ENCODE measurements at places on chromosomes 3 and 15. TPM values are rescaled to one million over a fixed set of nuclear protein-coding genes. Genes with fewer than 3 reads are reported as not detected.

DNA sequence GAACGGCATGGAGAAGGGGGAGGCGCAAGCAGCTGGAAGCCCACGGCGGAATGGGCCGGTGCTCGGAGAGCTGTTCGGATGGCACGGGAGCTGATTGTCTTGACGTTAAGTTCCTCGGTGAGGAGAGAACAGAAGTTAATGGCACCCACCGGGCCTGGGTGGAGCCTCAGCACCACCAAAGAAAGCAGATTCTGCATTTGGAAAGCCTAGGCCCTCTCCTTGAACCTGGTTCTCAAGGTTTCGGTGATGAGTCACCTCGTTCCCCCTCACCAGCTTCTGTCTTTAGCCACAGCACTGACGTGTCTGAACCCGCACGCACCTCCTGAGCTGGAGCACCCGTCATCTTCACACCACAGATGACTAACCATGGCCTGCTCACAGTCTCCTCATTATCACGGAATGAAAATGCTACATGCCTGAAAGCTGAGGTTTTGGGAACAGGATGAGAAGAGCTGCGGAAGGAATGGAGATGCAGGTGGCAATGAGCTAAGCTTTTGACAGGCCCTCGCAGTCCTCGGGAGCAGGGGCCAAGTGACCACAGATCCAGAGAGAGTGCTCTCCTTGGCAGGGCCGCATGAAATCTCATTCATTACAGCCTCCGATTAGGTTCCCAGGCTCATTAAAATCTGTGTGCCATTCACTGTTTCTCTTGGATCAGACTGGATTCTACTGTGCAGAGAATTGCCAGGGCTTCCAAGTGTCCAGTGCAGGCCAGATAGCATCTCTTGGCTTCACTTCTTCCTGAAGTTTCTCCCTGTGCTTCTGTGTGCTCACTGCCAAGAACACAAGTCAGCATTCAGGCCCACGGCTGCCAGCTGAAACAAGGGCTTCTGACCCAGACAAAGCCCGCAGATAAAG is 96.3 kb upstream of the DLG1 start:
- no peaks in the 10 kb centered on the region for H3K4me1 ChIP-seq
- DNase-seq: peak; percentile 92
- no peaks in the 10 kb centered on the region for H3K36me3 ChIP-seq
- H3K27me3 ChIP-seq: peaks cover 15% of the 10 kb centered on the region
- no peak overlapping the region for H3K4me3 ChIP-seq

DNA sequence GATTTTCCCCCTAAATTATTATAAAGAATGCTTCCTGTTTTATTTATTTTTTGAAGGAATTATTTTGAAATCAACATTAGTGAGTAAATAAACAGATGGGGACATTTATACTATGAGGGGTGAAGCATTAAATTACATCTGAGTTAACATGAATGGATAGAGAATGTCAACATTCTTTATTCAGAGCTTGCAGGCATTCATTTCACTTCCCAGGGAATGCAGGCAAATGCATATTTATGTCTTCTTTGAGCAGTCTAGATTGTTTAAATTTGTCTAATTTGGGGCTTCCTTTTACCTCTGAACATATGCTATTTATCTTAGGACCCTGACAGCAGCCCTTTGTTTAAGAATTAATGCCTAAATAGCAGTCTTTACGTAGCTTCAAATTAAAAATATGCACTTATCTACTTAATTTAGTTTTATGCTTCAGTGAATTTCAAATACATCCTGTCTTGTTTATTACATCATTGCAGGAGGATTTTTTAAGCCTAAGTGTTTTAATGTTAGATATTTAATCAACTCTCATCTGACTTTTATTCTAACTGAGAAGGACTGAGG is 630.5 kb upstream of the LMCD1 start:
- no peak for DNase-seq
- no peak overlapping the region for H3K27ac ChIP-seq

BSN gene
- total RNA-seq: 0.87 TPM

ALDH1L1 gene
- 0.36 TPM for total RNA-seq

CCR5 gene
- total RNA-seq: not detected

DNA sequence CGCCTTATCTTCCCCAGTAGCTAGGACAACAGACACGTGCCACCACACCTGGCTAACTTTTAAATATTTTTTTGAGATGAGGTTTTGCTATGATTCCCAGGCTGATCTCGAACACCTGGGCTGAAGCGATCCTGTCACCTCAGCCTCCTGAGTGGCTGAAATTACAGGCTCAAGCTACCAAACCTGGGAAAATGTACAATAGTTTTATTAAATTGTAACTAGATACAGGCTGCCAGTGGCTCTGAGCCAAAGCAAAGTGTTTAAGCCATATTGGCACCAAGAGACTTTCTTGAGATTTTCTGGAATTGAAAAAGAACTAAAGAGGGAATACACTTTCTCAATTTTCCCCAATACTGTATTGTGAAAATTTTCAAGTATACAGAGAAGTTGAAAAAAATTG is 204.3 kb downstream of the SUCLG2 start:
- no peak for DNase-seq
- no peaks in the 10 kb centered on the region for H3K27me3 ChIP-seq
- no peak overlapping the region for H3K4me3 ChIP-seq
- H3K36me3 ChIP-seq: no peaks in the 10 kb centered on the region

GRCh38 chr3:109178708-109179107 is 42.2 kb downstream of the C3orf85 start:
- no peaks in the 10 kb centered on the region for H3K27me3 ChIP-seq
- no peak overlapping the region for H3K4me3 ChIP-seq
- H3K36me3 ChIP-seq: no peaks in the 10 kb centered on the region
- no peaks in the 10 kb centered on the region for H3K4me1 ChIP-seq

CYP8B1 gene
- total RNA-seq: 0.08 TPM

- H3K4me1 ChIP-seq: no peaks in the 10 kb centered on the region
- DNase-seq: no peak
- H3K27me3 ChIP-seq: no peaks in the 10 kb centered on the region
Measured at GRCh38 chr3:97291901-97292300, 472.7 kb upstream of the ARL6 start.

DNA sequence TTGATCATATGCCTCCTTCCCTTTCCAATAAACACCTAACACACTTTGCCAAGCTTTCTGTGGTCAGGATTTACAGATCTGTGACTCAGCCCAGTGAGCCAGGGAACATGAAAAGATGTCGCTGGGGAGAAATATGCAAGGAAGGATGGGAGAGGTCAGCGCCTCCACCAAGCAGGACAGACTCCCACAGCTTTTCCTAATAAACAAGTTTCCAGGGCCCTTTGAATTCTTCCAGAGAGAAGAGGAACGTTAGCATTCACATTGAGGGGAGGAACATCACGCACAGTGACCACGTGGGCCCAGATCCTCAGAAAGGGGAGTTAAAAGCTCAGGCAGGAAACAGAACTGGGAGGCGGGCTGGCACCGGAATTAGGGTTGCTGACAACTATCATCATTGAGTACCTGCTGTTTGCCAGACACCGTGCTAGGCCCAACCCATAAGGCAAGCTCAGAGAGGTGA is 33.3 kb upstream of the MRPS22 start:
- no peaks in the 10 kb centered on the region for H3K27me3 ChIP-seq
- no peak for DNase-seq
- H3K27ac ChIP-seq: peak overlapping the region; percentile 81
- peaks cover 43% of the 10 kb centered on the region for H3K4me1 ChIP-seq

DNA sequence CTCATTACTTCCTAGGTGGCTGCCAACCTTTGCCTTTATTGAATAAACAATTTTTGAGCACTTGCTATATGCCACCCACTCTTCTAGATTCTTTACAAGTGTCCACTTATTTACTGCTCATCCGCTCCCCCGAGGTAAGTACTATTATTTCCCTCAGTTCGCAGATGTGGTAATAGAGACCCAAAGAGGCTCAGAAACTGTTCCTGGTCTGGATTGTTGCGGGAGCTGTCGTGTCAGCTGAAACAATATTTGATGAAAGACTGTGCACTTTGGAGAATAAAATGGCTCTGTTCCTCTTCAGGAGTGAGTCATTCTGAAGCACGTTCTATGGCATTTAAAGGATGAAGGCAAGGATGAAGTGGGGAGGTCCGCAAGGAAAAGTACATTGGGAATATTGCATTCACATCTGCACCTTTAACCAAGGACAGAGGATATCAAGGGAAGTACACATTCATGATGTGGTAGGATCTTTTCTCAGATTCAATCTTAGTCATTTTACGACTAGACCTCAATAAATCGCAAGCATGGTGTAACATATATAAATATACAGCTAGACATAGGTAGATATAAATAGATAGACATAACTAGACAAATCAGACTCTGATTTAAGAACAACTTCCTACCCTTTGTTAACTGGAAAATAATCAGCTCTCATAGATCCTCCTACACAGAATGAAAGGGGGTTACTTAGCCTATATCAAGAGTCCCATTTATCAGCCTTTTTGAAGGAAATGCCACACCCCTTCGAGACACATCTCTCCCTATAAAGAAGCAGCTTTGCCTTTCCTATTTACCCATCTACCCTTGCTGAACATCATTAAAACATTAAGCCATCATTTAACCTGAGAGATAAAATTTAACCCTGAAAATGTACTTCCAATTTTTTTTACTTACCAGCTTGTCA is 70.3 kb downstream of the RORA start:
- no peak for DNase-seq
- H3K27me3 ChIP-seq: peaks cover 7% of the 10 kb centered on the region
- no peaks in the 10 kb centered on the region for H3K4me1 ChIP-seq
- no peaks in the 10 kb centered on the region for H3K36me3 ChIP-seq
- no peak overlapping the region for H3K27ac ChIP-seq
- H3K4me3 ChIP-seq: no peak overlapping the region
